ENCODE measurements at places on chromosomes 11 and 22. TPM values are rescaled to one million over a fixed set of nuclear protein-coding genes. Genes with fewer than 3 reads are reported as not detected.

OPCML gene
- polyA plus RNA-seq, result not detected

DNA sequence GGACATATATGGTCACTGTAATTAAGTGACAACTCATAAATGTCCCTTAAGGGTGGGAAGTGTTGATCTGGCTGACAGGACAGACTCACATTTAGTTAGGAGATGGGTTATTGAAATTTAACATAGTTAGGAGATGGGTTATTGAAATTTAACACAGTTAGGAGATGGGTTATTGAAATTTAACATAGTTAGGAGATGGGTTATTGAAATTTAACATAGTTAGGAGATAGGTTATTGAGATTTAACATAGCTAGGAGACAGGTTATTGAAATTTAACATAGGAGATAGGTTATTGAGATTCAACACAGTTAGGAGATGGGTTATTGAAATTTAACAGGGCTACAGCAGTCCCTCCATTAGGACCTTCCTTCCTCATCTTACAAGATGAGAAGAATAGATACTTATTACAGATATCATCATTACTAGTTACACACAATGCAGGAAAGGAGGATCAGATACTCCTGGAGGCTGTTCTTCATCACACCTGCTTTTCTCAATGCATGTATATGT is 98.5 kb downstream of the MTNR1B start:
- no peak for DNase-seq

DNA sequence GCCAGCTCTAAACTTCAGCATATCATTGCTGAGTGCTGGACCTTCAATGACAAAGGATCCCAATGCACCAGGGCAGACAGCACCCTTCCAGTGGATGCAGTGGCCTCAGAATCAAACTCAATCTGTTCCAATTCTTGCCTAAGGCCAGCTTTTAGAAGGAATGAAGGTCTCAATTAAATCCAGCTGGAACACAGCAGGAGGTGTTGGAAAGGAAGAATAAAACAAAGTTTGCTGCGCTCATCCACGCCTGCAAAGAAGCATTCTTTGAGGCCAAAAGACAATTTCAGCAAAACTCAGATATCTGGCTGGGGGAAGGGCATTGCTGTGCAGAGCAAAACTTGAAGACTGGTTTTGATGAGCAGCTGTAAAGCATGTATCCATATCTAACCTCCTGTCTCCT is 120.7 kb downstream of the CCDC81 start:
- DNase-seq, result no peak

GRCh38 chr11:72030472-72031045 is 31.9 kb downstream of the IL18BP start:
- no peak for DNase-seq

OR2AG1 gene
- not detected for polyA plus RNA-seq

DNA sequence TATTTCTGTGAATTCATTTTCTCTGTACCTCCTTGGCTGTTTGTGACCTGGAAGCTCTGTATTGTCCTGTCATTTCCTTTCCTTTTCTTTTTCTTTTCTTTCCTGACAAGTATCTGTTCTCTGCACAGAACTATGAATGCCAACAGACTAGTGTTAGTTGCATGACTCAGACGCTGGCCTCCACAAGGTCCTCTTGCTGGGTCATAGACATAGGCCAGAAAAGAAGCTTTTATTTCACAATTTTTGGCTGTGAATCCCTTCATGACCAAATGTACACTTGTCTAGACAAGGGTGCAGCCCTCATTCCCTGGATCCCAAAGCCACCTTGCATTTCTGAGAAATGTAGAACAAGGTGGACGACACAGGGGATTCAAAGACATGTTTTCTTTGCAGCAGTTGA is 104.1 kb upstream of the MTNR1B start:
- DNase-seq, result no peak

DNA sequence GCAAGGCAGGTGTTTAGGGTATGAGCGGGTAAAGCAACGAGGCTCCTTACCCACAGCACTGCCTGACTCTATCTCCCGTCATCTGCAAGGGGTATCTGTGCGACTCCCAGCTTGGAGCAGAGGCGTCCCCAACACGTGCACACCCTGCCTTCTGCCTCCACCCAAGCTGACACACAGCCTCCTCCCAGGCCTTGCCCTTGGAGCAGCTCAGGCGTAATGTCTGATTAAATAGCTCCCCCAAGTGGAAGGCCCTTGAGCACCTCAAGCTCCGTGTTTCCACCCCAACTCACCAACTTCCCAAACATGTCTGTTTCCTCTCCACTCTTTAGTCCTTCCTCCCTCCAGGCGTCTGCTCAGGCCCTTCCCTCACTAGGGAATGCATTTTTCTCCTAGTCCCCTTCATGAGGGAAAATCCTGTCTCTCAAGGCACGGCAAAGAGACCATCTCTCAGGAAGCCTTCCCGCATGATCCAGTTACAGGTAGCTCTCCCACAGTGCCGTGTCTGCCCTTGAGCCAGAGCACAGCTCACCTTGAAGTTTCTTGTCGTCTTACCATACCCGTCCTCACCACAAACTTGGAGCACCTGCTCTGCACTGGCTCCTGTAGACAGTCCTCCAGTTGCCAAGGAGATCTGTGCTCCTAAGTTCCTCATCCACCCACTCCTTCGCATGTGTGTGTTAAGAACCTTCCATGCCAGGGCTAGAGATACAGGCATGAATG is 15.8 kb downstream of the CYB5R2 start:
- DNase-seq, result peak; percentile 75

CRYAB gene
- 0.32 TPM for polyA plus RNA-seq

DNA sequence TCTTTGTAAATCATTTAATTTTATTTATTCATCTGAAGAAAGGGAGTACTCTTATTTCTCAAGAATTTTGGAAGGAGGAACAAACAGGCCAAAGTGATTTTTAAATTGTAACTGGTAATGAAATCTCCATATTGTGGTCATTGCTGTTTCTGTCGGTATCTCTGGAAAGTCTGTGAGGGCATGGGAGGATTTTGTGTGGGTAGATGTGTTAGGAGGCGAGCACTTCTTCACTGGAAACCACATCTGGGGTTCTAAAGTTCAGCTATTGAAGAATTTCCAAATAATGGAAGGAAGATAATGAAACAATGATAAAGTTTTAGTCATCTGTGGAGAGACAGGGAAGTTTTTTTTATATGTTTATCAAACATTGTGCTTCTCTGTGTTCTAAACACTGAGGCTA is 6.6 kb downstream of the TRIM34 start:
- DNase-seq, result no peak

DNA sequence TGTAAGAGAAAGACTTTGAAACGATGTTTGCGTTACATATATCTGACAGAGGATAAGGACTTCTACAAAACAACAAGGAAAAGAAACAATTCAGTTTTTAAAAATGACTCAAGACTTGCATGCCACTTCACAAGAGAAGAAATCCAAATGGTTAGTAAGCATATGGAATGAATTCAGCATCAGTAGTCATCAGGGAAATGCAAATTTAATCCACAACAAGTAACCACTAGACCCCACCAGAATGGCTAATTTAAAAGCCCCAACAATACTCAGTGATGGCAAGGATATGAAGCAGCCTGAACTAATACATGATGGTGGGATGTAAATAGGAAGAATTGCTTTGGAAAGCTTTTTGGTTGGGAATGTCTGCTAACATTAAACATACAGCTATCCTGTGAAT is 142.6 kb downstream of the ATXN10 start:
- no peak for DNase-seq

GRCh38 chr22:18968011-18968749 is 32.1 kb upstream of the PRODH start:
- DNase-seq, result no peak

DNA sequence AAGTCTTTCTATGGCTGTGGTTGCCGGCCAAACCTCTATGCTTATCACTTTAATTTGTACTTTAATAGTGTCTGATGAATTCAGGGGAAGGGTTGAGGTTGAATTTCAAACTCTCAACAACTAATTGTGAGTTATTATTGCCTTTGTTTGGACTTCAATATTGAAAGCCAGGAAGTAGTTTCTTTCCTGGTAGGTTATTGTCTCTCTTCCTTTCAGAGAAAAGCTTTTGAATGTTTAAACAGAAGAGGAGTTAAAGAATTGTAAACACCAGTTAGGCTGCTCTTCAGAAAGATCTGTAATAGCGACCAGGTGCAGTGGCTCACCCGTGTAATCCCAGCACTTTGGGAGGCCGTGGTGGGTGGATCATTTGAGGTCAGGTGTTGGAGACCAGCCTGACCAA is 22.2 kb downstream of the NNMT start:
- DNase-seq, result peak; percentile 69

MS4A6E gene
- not detected for polyA plus RNA-seq

THRSP gene
- polyA plus RNA-seq, result not detected

DNA sequence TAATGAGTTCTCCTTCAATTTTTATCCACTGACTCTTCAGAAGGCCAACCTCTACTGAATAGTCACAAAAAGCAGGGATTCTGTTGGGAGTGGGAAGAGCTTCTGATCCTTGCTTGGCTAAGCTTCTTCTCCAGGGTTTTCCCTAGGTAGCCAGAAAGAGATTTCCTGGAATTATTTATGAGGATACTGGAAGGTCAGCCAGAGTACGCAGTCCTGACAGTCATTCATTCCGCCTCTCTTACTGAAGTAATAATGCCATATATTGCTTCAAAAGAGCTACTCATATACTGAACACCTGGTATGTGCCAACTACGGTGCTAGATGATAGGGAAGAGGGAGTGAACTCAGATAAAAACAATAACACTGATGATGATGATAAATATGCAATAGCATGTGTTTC is 116.1 kb downstream of the CCDC34 start:
- no peak for DNase-seq
